CD4-positive, alpha-beta memory T cell (primary cell): ENCODE measurements at places on chromosomes 7 and 10.
A peak's percentile ranks its signal among the peaks of the same experiment; 100 is the strongest.

- DNase-seq = no peak
These were observed 26.6 kb downstream of the DIP2C start for GRCh38 chr10:662686-663465.

DNA sequence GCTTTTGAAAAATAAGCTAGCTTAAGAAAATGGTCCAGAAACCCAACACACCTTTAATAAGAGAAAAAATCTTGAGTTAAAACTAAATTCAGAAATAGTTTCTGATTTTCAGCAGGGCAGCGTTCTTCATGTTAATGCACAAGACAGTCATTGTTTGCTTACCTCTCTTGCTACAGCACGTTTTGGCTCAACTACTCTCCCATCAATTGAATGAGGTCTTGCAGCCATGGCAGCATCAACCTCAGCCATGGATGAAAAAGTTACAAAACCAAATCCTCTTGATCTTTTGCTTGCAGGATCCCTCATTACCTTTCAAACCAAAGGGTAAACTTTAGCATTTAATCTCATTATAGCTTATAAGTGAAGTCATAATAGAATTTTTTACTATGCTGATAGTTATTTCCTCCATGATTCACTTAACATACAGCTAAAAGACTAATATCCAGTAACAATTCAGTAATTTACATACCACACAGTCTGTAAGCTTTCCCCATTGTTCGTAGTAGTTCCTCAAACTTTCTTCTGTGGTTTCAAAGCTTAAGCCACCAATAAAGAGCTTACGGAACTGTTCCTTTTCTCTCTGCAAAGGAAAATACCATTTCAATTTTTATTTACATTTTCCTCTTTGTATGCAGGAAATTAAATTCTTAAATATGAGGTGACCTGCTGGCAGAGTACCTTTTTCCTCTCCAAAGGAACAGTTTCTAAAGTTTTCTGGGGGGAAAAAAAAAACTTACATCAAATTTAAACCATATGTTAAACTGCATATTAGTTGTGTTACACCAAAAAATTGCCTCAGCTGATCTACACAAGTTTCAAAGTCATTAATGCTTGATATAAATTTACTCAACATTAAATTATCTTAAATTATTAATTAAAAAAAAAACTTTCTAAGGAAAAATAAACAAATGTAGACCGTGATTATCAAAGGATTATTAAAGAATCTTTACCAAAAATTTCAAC, 3.1 kb downstream of the HNRNPA2B1 start:
- DNase-seq = no peak

- DNase-seq = no peak
These were observed 212.0 kb upstream of the IGFBP3 start for GRCh38 chr7:46133072-46133471.

DNA sequence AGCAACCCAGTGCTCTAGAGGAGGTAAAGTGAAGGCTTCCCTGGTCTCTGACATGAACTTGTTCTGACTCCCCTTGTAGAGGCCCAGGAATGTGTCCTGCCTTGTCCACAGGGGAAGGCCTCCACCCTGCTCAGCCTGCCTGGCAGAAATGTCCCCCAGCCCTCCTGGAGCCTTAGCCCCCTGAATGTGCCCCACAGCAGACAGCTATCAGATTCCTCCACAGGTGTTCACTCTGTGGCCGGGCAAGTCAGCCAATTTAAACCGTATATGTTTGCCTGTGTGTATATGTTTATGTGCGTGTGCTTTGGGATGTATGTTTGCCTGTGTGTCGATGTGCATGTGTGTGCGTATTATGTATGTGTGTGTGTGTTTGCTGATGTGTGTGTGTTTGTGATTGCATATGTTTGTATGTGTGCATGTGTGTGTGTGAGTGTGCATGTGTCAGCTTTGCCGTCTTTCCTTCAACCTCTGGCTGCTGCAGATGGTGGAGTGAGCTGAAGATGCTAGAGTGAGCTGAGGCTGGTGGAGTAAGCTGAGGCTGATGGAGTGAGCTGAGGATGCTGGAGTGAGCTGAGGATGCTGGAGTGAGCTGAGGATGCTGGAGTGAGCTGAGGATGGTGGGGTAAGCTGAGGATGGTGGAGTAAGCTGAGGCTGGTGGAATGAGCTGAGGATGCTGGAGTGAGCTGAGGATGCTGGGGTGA, 68.9 kb upstream of the ANTXRL start:
- DNase-seq = no peak

DNA sequence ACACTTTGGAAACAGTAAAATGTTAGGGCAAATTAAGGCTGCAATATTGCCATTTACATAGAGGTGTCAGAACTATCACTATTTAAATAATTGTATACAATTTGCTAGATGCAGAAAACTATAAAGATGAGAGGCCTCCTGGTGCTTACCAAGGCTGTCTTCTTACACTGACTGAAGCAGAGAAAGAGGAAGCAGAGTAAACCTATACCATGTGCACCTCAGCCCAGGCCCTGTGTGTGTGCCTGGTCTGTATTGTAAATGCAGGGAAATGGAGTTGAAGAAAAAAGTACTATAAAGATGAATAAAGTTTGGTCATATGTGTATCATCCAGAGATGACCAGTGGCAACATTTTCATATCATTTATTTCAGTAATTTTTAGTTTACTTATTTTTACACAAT, 29.2 kb downstream of the ELMO1 start:
- DNase-seq = no peak

GRCh38 chr7:12291870-12292269, 80.8 kb downstream of the TMEM106B start:
- DNase-seq = peak; percentile 9

GRCh38 chr10:90604636-90605035, 253.2 kb downstream of the HTR7 start:
- no peak for DNase-seq

DNA sequence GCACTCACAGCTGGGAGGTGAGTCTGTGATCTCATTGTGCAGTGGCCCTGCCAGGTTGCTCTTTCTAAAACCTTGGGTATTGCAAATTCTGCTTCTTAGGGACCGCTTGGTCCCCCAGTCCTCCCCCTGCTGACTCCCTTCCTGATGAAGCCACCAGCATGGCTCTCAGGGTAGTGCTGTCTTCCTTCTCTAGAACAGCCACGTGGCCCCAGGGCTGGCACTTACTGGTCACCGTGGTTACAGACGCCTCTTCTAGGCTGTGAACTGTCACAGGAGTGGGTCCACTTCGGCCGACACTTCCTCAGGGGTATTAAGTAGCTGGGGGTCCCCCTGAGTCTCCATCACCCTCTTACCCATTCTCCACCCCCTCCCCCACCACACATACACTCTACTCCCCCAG, 2.7 kb upstream of the HTRA1 start:
- no peak for DNase-seq

- peak; percentile 98 for DNase-seq
These were observed at the start of gene ZFAND2A for GRCh38 chr7:1159891-1160669. Gene ZFAND2A (minus strand): TSS chr7:1160196. CDS start chr7:1158212, 1,984 bp downstream.

DNA sequence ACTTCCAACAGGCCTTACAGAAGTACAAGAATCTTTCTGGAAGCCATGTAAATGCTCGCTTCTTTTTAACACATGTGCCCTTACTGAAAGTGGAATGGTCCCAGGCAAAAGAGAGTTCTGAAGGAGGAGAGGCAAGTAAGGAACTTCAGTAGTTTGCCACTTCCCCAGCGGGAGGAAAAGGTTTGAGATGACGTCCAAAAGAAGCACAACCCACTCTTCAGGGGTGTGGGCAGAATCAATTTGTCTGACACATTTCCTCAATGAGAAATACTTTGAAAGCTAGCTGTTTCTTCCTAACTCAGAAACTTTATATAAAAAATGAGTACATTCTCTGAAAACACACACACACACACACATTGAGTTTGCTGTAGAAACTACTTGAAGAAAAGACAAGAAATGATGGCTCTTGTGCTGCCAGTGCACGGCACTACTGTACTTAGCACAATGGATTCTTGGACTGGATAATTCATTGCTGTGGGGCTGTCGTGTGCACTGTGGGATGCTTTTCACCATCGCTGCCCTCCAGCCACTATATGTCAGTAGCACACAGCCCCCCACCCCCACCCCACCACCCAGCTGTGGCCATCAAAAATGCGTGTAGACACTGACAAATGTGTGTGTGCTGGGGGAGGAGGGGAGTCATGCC, 183.0 kb downstream of the SRPK2 start:
- DNase-seq = peak; percentile 47

DNA sequence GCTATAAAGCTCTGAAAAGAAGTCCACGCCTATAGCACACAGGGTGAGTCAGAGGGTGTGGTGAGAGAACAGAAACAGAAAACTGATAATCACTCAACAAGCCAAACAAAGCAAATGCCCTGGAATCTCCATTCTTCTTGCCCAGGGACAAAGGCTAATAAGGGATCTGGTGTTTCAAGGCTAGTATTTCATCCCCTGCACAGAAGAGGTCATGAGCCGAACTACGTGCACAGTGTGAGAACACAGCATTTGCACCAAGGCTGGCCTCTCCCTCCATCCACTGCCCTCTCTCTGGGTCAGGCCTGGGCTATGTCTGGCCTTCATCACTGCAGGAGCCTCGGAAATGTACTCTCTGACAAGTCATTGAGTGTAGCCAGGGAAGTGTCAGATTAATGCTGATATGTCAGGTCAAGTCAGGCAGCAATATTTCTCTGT, 42.7 kb downstream of the PRR15 start:
- DNase-seq = no peak

DNA sequence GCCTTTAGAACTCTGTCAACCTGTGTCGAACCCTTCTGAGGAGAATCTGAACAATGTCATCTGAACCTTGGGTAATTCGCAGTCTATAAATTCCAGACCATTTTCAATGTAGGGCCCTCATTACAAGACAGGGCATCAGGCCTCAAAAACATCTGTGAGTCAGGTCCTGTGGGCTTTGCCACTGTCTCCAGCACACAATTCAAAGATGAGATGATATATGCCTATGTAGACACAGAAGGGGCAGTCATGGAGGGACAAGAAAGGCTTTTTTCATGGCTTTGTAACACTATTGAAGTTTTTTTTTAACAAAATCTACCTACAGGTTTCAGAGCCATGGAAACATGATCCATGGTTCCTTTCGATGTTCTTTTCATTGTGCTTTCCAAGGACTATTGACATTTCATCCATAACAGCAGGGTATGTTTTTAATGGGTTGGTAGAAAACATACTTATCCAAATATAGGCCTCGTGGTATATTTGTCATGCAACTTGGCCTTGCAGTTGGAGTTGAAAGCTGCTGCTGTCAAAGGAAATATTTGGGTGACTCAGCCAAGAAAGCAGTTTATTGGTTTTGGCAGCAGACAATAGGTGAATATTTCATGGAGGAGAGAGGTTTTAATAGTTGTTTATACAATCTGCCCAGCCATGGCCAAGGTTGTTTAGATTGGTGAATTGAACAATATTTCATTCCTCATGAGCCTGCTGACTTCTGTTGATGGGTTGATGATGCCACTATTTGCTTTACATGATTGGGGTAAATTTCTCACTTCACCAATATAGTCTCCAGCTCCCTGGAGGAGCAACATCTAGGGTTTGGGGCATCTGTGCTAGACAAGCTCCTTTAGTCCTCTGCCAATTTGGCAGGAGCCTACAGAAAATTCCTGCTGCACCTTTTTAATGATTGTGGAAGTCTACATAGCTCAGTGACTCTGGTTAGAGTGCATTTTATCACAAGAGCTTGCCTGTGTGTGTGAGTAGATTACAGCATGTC, 158.4 kb upstream of the TMEM72 start:
- no peak for DNase-seq

DNA sequence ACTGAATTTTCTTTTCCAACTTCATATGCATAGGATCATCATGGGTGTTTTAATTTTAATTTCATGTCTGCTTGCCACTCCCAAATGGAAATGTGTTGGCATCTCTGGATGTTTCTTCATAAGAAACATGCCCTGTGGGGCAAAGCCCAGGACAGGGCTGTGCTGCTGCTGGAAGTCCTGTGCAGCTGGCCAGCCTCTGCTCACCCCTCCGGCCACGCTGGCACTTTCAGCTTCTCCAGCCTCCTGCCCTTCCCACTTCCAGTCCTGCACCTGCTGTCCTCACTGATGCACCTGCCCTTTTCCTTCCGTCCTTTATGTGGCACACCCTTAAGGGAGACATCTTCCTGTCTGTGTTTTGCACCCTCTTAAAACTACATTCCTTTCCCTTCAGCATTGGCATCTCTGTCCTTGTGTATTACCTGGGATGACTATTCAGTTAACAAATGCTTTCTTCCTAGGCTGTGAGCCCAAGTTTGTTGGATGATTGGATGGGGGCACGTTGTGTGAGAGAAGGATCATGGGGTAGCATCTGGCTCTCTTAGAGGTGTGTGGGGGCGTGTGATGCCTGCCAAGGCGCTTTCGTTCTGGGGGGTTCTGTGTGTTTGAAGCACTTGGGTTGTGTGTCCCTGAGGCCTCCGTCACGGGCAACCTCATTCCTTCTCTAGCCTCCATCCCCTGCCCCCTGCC, 56.8 kb downstream of the TCF7L2 start:
- no peak for DNase-seq

DNA sequence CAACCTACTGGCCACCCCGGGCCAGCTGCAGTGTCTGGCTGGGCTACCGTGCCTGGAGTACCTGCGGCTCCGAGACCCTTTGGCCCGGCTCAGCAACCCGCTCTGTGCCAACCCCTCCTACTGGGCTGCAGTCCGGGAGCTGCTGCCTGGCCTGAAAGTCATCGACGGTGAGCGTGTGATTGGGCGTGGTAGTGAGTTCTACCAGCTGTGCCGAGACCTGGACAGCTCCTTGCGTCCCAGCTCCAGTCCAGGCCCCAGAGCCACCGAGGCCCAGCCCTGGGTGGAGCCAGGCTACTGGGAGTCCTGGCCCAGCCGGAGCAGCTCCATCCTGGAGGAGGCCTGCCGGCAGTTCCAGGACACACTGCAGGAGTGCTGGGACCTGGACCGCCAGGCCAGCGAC, 4.2 kb downstream of the RARRES2 start:
- no peak for DNase-seq

GRCh38 chr10:93475871-93476270, 6.3 kb downstream of the MYOF start:
- DNase-seq = no peak

GRCh38 chr10:13087986-13088618, 11.9 kb upstream of the OPTN start:
- DNase-seq = no peak

- DNase-seq = no peak
These were observed 140.8 kb downstream of the IQUB start for GRCh38 chr7:123393623-123394022.

DNA sequence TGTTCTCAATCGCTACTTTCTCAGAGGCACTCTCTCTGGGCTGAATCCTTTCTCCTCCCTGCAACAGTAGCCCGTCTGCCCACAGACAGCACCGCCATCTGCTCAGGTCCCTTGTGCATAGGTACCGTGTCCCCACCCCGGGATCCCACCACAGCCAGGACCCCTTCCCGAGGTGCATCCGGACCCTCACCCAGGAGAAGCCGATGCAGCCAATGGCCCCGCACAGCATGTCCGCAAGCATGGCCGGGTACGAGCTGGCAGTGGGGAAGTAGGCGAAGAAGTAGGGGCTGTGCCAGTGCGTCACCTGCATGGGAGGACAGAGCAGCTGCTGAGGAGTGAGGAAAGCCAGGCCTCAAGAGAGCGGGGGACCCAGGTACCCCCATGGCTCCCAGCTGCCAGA, 25.5 kb downstream of the DDC start:
- DNase-seq = no peak

- DNase-seq = no peak
These were observed 256.4 kb downstream of the KIAA1217 start for GRCh38 chr10:24465124-24465874.
